ENCODE measurements at places on chromosomes 4 and X. TPM values are rescaled to one million over a fixed set of nuclear protein-coding genes. Genes with fewer than 3 reads are reported as not detected.

The PDCL2 gene
- total RNA-seq: not detected

The HGFAC gene
- not detected for total RNA-seq

The SYTL4 gene
- 12.3 TPM for total RNA-seq

The FGA gene
- not detected for total RNA-seq

The DYNLT3 gene
- total RNA-seq: 30.0 TPM

The ITIH6 gene
- total RNA-seq: not detected

All from mesenteric fat pad (tissue), 1 donor.